ENCODE measurements at places on chromosomes 2 and 18.

- DNase-seq, result no peak
These were observed 4.8 kb upstream of the STAT4 start for GRCh38 chr2:191155608-191156071.

DNA sequence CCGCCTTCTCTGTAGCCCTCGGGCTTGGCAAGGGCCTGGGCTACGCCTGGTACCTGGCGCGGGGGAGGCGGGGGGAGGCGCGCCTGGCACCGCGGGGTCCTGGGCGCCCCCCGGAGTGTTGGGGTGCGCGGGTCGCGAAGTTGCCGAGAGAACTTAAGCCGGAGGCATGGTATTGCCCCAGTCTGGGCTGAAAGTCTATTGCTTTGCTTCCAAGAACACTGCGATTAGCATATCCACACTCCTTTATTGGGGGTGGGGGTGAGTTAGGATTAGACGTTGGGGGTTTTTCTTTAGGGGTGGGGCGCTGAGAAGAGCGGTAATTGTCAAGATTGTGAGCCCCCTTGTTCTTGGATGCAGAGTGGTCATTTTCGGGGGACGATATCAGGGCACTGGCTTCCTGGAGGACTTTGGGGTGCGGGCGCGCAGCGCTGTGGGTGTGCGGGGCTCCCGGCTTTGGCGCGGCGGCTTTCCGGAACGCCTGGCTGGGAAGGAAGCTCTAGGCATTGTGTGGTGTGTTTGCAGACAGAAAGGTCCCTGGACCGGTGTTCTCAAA is 798 bp downstream of the TANC1 start:
- peak; percentile 84 for DNase-seq

DNA sequence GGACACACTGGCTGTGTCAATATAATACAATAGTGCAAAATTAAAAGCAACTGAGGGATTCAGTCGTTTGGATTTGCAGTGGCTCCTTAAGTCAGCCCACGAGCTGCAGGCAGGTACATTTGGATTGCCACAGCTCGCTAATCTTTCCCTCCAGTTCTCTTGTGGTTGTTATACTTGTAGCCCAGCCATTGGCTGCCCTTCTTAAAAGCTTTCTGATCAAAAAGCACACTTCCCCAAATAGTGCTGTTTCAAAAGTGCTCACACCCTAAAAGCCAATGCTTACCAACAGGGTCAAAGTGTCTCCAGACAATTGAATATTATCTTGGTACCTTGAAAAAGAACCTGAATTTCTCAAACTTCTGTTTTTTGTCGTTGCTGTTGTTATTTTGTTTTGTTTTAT is 404.7 kb upstream of the FAM98A start:
- DNase-seq, result no peak

DNA sequence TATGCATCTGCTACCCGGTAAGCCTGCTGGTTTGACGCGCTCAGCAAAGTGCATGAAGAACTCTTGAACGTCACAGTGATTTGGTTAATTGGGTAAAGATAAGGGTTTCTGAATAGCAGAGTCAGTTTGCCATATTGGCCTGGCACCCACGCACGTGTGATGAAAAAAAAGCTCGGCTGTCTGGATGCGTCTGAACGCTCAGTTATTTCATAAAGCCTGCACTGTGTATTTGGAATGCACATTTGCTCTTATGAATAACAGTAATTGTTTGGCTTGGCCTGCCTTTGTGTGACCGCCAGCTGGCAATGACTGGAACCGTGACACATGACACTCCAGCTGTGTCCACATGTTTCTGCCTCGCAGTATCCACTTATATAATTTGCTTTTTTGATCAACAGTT is 129.2 kb upstream of the MEIS1 start:
- DNase-seq, result peak; percentile 20

- DNase-seq, result no peak
These were observed 112.9 kb downstream of the PLB1 start for GRCh38 chr2:28608500-28609424.

- DNase-seq, result no peak
These were observed 12.1 kb downstream of the ACTR3 start for GRCh38 chr2:113901943-113902342.

DNA sequence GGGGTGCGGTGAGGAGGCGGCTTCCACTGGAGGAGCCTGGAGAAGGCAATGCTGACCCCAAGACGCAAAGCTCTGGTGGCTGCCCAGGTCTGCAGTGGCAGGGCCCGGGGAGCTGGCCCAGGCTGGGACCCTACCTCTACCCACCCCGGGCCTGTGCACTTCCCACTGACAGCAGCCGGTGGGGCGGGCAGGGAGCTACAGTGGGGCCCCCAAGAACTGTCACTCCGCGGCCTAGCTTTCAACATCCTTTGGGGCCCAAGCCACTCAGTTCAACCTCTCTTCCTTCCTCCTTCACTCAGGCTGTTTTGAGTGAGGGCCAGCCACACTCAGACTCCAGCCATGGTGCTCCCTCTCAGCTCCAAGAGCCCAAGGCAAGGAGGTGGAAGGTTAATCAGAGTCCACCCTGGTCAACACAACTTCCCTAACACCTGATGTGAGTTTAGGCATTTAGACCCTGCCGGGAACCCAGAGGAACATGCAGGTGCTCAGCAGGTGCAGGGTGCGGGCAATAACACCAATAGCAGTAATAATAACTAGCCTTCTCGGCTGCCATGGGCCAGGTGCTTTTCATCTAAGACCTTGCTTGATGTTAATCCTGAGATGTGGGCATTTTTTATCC is 93.6 kb downstream of the ZFP36L2 start:
- DNase-seq, result no peak

DNA sequence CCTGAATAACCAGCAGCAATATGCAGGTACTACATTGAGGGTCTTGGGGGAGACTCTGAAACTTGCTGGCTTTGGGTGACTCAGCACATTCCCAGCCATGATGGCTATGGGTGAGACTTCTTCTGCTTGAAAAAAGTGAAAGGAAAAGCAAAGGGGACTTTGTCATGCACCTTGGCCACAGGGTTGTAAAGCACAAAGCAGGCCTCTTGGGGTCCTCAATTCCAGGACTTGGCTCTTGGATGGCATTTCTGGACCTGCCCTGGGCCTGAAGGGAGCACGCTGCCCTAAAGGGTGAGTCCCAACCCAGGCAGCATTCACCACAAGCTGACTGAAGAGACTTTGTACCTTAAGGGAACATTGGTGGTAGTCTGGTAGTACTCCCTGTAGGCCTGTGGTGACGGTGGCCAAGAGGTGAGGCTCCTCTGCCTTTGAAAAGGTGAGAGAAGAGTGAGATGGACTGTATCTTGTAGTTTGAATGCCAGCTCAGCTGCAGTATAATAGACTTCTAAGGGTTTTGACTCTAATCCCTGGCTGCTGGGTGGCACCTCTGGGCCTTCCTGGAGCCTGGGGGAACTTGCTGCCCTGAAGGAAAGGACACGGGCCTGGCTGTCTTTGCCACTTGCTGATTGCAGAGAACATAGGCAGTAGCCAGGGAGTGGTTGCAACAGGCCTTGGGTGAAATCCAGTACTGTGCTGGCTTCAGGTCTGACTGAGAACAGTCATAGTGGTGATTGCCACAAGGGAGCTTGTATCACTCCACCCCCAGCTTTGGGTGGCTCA is 36.5 kb upstream of the CYTIP start:
- DNase-seq, result no peak

- DNase-seq, result no peak
These were observed 417.5 kb upstream of the HS6ST1 start for GRCh38 chr2:128736046-128736688.

DNA sequence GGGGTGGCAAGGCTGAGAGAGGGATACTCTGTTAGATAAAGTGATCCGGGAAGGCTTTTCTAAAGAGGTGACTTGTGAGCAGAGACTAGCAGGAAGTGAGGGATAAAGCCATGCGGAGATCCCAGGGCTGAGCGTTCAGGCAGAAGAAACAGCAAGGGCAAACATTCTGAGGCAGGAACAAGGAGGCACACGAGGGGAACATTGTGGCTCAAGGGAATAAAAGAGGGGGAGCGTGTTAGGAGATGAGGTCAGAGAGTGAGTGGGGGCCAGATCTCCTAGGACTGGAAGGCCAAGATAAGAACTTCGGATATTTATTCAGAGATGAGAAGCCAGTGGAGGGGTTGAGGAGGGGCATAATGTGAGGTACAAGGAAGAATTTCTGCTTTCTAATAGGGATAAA is 67.1 kb downstream of the ACTR2 start:
- no peak for DNase-seq

GRCh38 chr2:238942080-238942725 is 94.3 kb downstream of the TWIST2 start:
- no peak for DNase-seq

GRCh38 chr2:213065583-213066442 is 85.6 kb downstream of the IKZF2 start:
- no peak for DNase-seq

- no peak for DNase-seq
These were observed 71.1 kb upstream of the MAPRE2 start for GRCh38 chr18:34970106-34970505.

DNA sequence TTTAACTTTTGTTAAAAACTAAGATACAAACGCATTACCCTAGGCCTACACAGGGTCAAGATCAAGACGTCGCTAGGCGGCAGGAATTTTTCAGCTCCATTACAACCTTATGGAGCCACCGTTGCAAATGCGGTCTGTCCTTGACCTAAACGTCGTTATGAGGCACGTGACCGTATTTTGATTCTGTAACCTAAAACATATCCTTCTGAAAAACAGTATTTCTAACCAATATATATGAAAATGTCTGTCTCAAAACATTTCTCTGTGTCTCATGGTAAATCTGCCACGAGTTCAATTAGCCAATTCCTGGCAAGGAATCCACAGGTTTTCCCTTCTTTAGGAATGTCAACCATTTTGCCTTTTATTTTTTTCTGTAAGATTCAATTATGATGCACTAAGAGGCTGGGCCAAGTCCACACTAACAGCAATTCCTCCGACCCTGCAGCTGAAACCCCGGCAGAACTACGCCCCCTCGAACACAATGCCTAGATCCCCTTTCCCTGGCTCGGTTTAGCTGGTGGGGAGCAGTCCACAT is 1.7 kb downstream of the RTN4 start:
- DNase-seq, result no peak

- DNase-seq, result no peak
These were observed 71.8 kb downstream of the RAPH1 start for GRCh38 chr2:203463266-203463678.

- DNase-seq, result no peak
These were observed 78.7 kb downstream of the GBX2 start for GRCh38 chr2:236089271-236090026.

GRCh38 chr2:637406-637776 is 39.8 kb downstream of the TMEM18 start:
- no peak for DNase-seq

DNA sequence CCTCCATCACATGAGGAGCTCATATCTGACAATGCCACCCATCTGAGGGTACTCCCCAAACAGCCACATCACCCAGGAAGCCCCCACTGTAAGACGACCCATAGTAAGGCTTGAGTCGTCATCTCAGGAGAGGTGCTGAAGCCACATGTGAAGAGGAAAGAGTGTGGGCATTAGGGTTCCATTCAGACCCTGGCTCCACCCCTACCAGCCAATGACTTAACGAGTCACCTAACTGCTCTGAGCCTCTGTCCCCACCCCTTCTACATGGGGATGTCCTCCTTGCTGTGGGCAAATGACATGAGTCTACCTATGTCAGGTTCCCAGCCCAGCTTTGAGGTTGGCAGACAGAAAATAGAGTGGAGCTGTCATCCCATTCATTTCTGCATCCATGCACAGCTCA is 46.3 kb downstream of the C1QL2 start:
- DNase-seq, result no peak

- DNase-seq, result no peak
These were observed 51.3 kb downstream of the ZAP70 start for GRCh38 chr2:97764559-97765263.

DNA sequence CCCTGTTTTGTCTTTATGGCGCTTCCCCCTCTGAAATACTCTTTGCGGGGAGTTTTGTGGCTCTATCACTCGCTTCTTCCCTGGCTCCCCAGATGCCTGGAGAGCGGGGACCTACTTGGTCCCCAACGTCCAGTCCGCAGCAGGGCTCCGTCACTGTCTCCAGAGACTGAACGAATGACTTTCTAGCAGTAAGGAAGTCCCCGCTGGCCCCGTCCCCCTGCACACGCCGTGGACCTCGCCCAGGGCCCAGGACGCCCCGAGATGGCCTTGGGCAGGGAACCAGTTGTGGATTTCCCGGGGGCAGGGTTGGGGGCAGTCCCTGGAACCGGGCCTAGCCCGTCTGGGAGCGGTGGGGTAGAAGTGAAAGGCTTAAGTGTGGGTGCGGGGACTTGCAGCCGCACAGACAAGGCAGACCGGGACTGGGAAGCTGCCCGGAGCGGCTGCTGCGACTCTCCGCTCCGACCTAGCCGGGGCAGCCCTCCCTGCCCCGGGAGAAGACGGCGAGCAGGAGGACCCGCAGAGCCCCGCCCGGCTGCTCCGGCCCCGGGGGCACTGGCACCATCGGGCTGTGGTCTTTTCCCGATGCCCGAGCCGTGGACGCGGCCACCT is 821 bp upstream of the EPHA4 start:
- peak; percentile 65 for DNase-seq

DNA sequence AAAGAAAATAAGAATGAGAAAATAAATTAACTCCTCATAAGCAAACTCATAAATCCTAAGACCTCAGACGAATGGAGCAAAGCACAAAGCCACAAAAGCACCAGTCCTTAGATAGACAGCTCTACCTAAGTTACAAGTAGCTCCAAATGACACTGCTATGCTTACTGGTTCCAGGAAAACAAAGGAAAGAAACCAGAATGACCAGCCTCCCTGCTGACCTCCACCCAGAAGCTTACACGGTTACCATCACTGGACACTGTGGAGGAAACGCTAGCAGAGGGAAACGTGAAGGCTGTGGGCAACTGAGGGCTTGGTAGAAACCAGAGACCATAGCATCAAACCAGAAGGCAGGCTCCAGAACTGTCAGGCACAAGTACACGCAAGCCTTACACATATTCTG is 67.8 kb downstream of the STK39 start:
- DNase-seq, result no peak

GRCh38 chr18:58496231-58496630 is 132.7 kb downstream of the ALPK2 start:
- no peak for DNase-seq
